Pancreas (tissue), 10 donors: ENCODE measurements at places on chromosomes 11 and 22. TPM values are rescaled to one million over a fixed set of nuclear protein-coding genes. Genes with fewer than 3 reads are reported as not detected.

DNA sequence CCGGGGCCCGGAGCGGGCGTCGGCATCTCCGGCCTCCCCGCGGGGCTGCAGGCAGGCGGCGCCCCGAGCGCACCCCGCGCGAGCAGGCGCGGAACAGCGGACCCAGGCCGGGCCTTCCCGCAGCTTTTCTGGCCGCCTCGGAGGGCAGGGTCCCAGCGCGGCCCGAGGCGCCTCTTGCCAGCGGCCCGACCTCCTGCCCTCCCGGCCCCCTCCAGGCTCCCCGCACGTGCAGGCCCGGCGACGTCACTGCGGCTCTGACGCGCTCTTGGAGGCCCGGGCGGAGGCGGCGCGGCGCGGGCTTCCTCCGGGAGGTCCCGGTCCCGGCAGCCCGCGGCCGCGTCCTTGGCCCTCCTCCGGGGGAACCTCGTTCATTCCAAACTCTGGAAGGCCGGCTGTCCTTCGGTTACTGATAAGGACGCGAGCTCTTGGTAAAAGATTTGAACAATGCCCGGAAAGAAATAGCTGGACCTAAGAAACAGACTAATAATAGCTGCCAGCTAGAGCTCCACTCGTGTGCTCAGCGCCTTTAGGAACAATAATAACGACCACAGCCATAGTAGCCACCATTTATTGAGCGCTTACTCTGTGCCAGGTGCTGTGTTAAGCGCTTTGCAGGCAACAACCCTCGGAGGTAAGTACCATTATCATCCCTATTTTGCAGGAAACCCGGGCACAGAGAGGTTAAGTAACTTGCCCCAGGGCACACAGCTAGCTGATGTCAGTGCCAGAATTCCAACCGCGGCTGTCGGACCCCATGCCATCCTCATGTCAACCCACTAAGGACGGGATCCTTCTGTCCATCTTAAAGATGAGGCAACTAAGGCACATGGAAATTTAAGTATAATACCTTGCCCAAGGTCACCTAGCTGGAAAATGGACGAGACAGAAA, 39.1 kb upstream of the CREB3L1 start:
- DNase-seq: peak; percentile 52
- peak overlapping the region; percentile 17 for H3K27ac ChIP-seq
- H3K36me3 ChIP-seq: no peaks in the 10 kb centered on the region
- no peaks in the 10 kb centered on the region for H3K27me3 ChIP-seq

DNA sequence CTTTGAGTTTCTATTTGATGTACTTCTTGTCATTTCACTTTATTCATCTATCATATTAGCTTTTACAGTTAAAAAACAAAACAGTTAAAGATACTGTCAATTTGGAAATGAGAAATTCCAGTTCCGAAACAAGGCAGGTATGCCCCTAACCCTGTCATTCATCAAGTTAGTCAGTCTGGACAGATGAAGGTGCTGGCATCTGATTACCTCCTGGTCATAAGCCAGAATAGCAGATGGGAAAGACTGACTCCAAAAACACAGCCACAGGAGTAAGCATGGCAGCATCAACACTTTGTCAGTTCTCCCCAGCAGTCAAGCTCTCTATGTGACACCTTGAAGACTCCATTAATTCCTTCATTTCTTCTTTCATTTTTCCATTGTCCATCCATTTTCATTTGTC, 4.3 kb downstream of the LRRC51 start:
- H3K4me1 ChIP-seq: peaks cover 6% of the 10 kb centered on the region
- no peaks in the 10 kb centered on the region for H3K27me3 ChIP-seq
- H3K36me3 ChIP-seq: no peaks in the 10 kb centered on the region
- no peak overlapping the region for H3K4me3 ChIP-seq
- DNase-seq: no peak
- no peak overlapping the region for H3K27ac ChIP-seq

CSF2RB gene
- total RNA-seq: 0.60 TPM

KDM4D gene
- 0.49 TPM for total RNA-seq

BANF1 gene
- total RNA-seq: 99.0 TPM

DNA sequence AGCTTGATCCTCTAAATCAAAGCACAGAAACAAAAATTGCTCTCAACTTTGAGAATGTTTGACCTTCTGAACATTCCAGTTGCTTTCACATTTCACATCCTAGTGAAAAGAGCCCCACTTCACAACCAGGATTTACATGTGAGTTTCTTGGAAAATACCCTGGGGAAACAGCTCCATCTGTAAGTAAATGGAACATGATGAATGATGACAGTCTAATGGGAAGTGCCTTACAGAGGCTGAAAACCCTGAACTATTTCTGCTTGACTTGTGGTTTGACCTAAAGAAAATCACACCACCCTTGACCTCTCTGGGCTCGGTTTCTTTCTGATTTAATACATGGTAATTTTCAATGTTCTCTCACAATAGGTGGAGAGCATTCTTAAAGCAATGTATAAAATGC, 499.4 kb upstream of the API5 start:
- no peaks in the 10 kb centered on the region for H3K27me3 ChIP-seq
- DNase-seq: no peak
- no peaks in the 10 kb centered on the region for H3K36me3 ChIP-seq
- no peak overlapping the region for H3K4me3 ChIP-seq

TTC9C gene
- total RNA-seq: 9.8 TPM

CYP2D6 gene
- total RNA-seq: 0.79 TPM

GRCh38 chr11:6686006-6686405, 2.9 kb upstream of the MRPL17 start:
- H3K4me1 ChIP-seq: peaks cover 11% of the 10 kb centered on the region

- H3K36me3 ChIP-seq: no peaks in the 10 kb centered on the region
- no peak overlapping the region for H3K27ac ChIP-seq
- H3K27me3 ChIP-seq: no peaks in the 10 kb centered on the region
- no peak overlapping the region for H3K4me3 ChIP-seq
- DNase-seq: no peak
Observed at GRCh38 chr22:25496396-25497064, 67.9 kb upstream of the GRK3 start.
